Chondrocyte (in vitro differentiated cells): ENCODE measurements at places on chromosomes 11 and 22. TPM values are rescaled to one million over a fixed set of nuclear protein-coding genes. Genes with fewer than 3 reads are reported as not detected.

Gene ARVCF
- 15.2 to 24.2 TPM (median 21.5 TPM) in 3 replicates for total RNA-seq

Gene TRIM49D2
- not detected in 3 replicates for total RNA-seq

Gene INPP5J
- 3.5 to 5.9 TPM (median 5.2 TPM) in 3 replicates for total RNA-seq

Gene TIMP3
- 51.1 to 126 TPM (median 126 TPM) in 3 replicates for total RNA-seq

Gene OTOG
- 0.08 to 0.82 TPM in 2 of 3 replicates, not detected in the other for total RNA-seq

Gene C1QTNF6
- 11.3 to 27.7 TPM (median 14.6 TPM) in 3 replicates for total RNA-seq

Gene C22orf42
- not detected in 3 replicates for total RNA-seq

Gene MN1
- total RNA-seq = 119 to 156 TPM (median 121 TPM) in 3 replicates

Gene LDHAL6A
- not detected in 3 replicates for total RNA-seq

- no peak for DNase-seq
Observed at GRCh38 chr11:84673753-84674152, 953.4 kb downstream of the DLG2 start.

DNA sequence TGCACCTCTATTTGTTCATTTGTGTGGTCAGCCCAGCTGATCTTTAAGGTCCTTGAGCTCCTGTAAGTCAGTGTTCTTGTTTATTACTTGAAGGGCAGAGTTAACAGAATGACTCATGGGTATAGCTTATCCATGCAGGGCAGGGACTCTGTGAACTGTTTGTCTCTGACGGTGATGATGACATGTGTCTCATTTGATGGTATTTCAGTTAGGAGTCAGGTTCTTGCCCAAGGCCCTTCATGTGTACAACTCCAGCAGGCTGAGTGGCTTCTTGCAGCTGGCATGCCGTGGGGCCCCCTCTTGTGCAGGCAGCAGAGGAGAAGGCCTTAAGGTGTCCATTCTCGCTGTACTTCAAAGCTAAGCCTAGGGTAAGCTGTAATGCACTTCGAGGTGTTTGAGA, 165.1 kb downstream of the DBX1 start:
- DNase-seq = no peak

- DNase-seq = peak; percentile 90
Observed at GRCh38 chr22:45208993-45209838, 31.5 kb downstream of the KIAA0930 start.

DNA sequence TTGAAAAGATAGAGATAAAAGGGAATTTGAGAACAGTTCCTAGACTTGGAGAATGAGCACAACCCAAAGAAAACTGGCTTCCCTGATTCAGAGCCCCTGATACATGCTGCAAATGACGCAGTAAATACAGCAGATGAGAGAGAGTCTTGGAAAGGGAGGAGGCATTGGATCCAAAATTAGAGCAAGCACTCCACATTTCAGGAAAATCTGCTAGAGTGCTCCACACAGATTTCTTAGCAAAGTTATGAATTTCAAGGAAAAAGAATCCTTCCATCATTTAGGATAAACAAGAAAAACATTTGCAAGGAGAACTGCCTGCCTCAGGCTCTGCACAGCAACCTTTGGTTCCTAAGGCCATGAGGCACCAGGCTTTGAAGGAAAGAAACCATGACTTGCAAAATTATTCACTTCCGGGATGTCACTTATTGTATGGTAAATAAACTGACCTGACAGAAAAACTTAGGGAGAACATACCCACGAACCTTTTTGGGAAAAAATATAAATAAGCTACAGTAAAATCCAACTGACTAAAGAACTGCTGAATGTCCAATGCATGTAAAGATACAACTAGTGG, 89.8 kb upstream of the RTL6 start:
- no peak for DNase-seq

GRCh38 chr11:119117004-119117706, 4.2 kb upstream of the HINFP start:
- no peak for DNase-seq

GRCh38 chr22:31497148-31497938, 1.0 kb downstream of the SFI1 start:
- DNase-seq = no peak

GRCh38 chr11:134756811-134757540, 344.9 kb upstream of the B3GAT1 start:
- no peak for DNase-seq

DNA sequence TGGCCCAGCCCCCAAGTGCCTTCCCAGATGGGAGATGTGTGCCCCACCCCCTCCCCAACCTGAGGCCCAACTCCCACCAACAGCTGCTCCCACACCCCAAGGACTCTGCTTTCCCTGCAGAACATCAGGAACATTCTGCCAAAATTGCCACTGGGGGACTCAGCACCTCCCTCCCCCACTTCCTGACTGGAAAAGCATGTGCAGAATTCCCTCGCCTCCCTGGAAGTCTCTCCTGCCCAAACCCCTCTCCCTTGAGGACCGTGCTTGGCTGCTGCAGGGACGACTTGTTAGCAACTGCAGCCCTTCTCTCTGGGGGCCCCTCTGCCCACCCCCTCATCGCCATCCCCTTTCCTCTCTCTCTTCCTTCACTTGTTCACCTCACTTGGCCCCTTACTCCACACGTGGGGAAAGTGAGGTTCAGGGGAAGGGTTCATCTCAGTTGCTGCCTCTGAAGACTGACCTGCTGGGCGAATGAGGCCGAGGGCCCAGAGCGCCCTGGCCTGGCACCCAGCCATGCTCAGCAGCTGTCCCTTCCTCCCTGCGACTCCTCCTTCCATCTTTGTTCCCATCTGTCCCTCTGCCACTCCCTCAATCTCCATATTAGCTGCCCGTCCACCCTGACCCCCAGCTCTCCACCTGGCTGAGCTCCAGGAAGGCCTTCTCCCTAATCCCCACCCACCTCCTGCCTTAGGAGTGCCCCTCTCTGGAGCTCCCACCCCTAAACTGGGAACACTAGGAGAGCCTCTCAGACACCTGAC, 105.1 kb downstream of the CHST1 start:
- no peak for DNase-seq

GRCh38 chr22:20746431-20747189, 27.3 kb upstream of the SERPIND1 start:
- no peak for DNase-seq

DNA sequence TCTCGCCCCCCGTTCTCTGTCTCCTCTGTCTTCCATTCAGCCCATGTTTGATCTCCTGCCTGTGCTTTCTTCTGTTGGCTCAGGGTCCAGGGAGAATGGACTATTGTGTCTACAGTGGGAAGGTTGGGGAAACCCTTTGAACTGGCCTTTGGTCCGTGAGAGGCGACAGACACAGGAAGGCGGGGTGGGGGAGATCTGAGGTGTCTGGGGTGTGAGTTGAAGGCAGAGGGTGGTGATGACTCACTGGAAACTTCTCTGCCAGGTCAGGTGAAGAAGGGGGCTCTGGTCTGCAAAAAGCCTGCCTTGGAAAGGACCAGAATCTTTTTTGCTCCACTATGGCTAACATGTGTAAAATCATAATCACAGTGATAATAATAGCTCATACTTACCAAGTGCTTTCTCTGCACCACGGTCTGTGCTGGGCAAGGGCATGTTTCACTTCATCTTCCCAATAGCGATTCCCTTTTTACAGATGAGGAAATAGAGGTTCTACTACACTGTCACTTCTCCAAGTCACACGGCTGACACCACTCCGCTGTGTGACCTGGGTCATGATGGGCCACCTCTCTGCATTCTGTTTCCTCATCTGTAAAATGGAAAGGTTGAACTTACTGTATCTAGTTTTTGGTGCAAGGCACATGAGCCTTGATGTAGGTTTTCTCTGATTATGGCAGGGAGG, 99.8 kb upstream of the ALX4 start:
- no peak for DNase-seq

DNA sequence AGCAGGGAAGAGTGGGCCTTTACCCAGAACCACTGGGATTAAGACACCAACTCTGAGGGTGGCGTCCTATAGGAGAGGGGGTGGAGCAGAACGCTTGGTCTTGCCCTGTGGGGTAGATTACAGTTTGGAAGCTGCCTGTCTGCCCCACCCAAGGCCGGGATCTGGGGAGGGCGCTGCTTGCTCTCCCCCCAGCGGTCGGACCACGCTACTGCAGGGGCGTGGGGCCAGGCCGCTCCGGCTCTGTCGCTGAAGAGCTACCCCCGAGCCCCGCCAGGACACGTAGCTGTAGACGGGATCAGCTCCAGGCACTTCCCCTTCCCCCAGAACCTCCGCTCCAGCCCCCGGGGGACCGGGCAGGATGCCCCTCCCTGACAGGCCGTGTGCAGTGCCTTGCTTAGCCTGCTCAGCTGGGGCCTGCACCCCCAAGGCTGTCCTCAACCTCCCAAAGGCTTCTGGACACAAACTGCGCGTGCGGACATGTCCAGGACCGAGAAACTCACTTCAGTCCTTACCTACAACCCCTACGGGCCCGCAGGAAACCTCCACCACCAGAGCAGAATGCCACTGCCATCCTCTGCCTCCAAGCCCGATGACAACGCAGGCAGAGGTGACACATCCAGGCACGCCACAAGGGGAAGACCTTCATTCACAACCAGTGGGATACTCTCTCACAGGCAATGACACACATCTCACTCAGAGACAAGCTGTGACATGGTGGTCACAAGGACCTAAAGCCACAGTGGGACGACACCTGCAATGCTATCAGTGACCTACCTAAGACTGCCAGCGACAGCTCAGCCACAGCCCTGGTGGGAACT, 3.6 kb downstream of the AHNAK start:
- no peak for DNase-seq

- DNase-seq = no peak
Observed at GRCh38 chr11:64000026-64000739, 13.9 kb downstream of the OTUB1 start.

DNA sequence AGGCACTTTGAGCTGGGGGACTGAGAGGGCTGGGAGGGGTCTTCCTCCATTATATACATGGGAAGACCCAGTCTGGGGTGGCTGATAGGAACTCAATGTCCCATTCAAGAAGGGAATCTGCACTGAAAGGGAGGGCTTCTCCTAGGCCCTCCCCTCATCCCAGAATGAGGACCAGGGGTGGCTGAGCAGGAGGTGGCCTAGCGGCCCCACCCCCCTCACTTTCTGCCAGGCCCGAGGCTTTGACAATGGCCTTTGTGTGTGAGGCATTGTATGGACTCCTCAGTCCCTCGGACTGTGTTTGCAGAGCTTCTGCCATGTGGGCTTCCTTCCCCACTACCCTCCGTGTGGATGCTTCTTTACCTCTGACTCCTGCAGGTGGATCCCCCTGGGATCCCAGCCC, 65.7 kb downstream of the NECTIN1 start:
- DNase-seq = no peak

GRCh38 chr11:114785820-114786219, 107.5 kb downstream of the NXPE2 start:
- no peak for DNase-seq

GRCh38 chr11:72120930-72121329, 8.4 kb upstream of the ANAPC15 start:
- DNase-seq = no peak

DNA sequence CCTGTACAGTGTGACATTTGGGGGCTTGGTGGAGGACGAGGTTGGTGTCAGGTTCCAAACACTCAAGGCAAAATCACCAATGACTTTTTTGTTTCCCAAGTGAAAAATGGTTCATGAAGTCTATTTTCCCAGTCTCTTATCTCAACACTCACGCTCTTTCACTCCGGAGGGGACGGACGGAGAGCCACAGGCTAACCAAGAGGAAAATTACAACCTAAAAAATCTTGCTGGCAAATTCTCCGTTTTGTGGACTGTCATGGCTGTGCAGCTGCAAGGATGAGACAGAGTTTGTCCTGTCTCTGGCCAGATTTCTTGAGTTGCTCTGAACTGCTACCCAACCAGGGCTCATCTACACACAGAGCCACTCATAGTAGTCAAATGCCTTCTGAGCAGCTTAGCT, 101.2 kb downstream of the ABTB2 start:
- peak; percentile 10 for DNase-seq

DNA sequence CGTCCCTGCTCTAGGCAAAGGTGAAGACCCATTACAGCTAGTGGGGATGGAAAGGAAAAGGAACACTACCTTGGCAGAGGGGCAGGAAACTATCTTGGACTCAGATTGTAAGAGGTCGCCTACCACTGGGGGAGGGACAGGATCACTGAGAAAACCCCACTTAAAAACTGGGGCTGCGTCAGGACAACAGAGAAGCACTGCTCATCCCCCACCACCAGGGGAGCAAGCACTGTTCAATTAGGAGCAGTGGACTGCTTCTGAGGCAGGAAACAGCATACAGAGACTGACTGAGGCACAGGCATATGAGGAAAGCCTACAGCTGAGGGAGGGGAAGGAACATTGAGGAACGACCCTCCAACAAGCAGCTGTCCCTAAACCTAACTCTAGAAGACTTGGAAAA, 20.8 kb upstream of the DLAT start:
- DNase-seq = no peak

- no peak for DNase-seq
Observed at GRCh38 chr11:130536106-130537040, 87.9 kb downstream of the ADAMTS15 start.

- DNase-seq = no peak
Observed at GRCh38 chr11:114159320-114159719, 99.8 kb downstream of the ZBTB16 start.

DNA sequence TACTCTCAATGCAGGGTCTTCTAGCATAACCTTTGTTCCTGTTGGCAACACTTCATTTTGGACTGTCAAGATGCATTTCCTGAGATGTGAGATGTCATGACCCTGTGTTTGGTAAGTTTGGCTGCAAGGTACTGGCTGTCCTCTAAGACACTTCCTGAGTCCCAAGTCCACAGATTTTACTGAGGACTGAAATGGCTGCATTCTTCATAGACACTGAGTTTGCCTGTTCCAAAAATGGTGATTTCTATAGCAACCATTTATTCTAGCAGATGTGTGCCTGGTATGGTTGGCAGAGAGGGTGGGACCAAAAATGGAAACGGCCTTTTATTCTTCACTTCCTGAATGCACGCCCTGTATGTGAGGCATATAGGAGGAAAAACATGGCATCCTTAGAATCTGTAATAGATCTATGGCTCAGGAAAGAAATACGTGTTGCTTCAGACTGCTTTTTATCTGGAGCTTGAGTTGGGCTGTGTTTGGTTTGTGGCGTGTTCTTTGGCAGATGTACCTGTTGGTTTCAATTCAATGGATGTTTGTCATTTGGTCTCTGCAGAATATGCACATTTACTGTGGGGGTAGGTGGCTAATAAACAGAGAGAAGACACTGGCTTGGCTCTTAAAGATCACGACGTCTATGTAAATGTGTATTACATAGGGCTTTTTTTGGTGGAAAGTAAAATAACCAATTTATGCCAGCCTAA, 62.4 kb downstream of the ZBTB16 start:
- no peak for DNase-seq
